ENCODE measurements at places on chromosomes 1 and 21.

GRCh38 chr1:190104961-190105360 lies 372.7 kb downstream of the BRINP3 start:
- no peak for DNase-seq

GRCh38 chr1:21716169-21716568 lies 47.0 kb upstream of the RAP1GAP start:
- no peak for DNase-seq

GRCh38 chr1:204177133-204177532 lies 11.0 kb upstream of the REN start:
- DNase-seq, result no peak

- no peak for DNase-seq
Observed at GRCh38 chr1:91057784-91058183, 35.9 kb upstream of the ZNF644 start.

DNA sequence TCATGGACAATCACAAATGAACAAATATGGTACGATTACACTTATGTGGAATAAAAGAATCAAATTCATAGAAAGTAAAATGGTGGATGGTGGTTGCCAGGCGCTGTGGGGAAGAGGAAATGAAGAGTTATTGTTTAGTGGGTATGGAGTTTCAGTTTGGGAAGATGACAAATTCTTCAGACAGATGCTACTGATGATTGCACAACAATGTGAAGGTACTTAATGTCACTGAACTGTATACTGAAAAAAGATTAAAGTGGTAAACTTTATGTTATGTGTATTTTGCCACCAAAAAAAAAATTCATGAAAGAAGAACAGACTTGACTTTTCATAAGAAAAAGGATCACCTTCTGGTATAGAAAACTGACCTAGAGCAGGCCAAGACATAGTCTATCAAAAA lies 745.6 kb upstream of the CXADR start:
- DNase-seq, result no peak

DNA sequence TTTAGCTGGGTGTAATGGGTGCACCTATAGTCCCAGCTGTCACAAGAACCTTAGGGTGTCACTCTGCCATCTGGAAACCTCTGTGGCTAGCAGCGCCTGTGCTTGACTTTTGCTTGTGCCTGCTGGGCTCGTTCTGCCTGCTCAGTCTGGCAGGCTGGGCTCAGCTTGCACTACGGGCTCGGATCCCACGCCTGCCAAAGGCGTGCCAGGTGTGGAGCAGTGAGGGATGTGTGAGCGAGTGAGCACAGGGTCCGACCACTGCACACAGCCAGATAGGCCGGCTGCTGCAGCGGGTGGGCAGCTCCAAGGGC lies 2.8 kb upstream of the LSM10 start:
- DNase-seq, result no peak

DNA sequence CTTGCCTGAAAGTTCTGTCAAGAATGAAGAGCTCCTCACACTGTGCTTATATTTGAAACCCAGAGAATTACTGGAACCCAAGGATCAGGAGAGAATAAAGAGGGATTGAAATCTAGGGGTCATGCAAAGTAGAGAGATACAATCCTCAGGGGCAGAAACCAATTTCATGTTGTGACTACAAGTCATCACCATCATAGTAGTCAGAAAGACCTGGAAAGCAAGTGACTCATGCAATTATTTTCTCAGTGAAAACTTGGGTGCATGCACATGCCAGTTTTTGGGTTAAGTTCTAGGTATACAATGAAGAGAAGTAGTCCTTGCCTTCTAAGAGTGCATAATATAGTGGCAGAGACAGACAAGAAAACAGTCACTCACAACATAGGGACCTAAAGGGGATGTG lies 210.0 kb downstream of the ZC3H11B start:
- DNase-seq, result no peak

DNA sequence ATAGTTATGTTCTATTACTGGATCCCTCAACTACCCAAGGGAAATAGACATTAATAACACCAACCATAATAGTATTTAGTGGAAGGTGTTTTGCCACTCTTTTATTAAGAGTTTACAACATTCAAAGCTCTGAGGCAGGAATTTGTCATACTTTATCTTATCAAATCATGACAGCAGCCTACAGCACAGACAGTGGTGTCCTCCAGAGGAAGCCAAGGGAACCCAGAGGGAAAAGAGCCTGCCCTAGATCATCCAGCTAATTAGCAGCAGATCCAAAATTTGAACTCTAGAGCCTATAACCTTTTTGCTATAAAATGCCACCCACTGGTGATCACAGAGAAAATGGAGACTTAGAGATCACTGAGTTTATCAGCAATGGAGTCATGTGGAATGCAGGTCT lies 18.2 kb downstream of the VAV3 start:
- no peak for DNase-seq
